ENCODE measurements at places on chromosomes 3 and 15.

- no peak for DNase-seq
Observed at GRCh38 chr3:99960941-99961340, 143.3 kb downstream of the CMSS1 start.

GRCh38 chr3:88987776-88988175 lies 119.6 kb upstream of the EPHA3 start:
- DNase-seq: no peak

DNA sequence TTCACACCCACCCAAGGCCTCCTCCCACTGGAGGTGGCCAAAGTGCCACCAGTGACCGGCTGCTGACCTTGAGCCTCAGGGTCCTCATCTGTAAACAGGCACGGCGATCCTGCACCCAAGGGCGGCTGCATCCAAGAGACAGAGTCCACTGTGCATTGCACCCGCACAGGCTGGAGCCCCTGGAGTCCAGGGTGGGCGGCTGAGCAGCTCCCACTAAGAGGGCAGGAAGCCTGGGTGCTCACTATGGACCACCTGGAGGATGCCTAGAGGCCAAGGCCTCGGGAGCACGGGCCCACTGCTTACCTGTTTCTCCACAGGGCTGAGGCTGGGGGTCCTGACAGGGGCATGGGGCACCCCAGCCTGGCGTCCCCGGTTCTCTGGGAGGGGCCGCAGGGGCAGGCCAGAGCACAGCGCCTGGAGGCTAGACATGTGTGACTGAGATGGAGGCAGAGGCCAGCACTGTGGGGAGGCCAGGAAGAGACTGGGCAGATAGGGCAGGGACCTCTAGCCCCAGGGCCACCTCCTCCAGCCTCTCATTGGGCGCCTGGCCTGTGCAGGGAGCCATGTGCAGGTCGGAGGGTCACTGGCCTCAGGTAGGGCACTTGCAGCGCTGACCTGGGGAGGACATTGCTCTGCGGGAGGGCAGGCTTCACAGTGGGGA lies at the start of gene UROC1:
Gene UROC1 (minus strand): TSS at position 483 of the 661 bp plus-strand sequence. CDS start 54 bp downstream, at position 429.
- no peak for DNase-seq

DNA sequence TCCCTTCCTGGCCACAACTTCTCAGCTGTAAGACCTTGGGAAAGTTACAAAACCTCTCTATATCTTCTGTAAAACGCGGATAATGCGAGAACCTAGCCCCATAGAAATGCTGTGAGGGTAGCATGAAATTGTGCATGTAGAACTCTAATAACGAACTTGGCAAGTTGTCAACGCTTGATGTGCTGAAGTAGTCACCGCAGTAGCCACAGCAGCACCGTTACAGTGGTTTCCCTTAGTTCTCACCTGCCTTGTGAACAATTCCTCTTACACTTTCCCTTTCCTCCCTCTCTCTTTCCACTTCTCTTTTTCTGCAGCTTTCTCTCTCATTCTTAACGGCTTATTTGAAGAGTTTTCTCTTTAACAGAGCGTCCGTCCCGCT lies 447 bp upstream of the SHQ1 start:
- peak; percentile 8 for DNase-seq

DNA sequence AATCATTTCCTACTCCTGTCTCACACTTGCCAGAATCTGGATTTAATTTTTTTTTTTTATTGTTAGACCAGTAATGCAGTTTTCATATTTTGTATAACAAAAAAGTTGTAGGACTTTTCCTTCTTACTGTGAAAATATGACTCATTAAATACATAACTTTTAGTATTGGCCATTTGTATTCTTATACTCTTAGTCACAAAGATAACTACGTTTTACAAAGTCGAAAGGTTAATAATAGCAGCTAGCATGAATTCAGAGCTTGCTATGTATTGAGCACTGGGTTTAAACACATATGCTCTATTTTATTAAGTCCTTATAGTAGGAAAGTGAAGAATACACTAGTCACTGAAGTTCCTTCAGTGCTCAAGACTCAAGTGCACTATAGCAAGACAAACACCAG lies 43.1 kb downstream of the LRRN1 start:
- DNase-seq: no peak

GRCh38 chr3:149468504-149469212 lies 5.8 kb upstream of the TM4SF4 start:
- no peak for DNase-seq

GRCh38 chr15:57496594-57496945 lies 95.1 kb upstream of the MYZAP start:
- DNase-seq: no peak

GRCh38 chr3:145942052-145942451 lies 218.9 kb downstream of the PLOD2 start:
- DNase-seq: no peak

DNA sequence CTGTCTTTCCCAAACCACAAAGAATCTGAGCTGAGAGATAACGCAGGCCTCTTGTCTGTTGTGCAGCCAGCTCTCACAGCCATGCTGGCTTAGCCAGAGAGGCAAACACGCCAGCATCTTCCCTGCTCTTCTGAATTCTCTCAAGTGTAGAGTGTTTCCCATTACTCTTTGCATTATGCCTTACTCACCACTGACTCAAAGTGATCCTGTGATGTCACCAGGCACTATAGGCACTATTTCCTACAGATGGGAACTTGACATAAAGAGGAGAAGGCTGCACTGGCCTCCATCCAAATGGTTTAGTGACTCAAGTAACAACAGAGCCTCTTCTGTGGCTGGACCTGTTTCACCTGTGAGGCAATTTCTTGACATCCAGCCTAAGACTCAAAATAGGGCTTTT lies 44.4 kb downstream of the PDZRN3 start:
- no peak for DNase-seq

- DNase-seq: no peak
Observed at GRCh38 chr3:113423699-113424098, 17.6 kb downstream of the CFAP44 start.

- DNase-seq: no peak
Observed at GRCh38 chr3:167866331-167866730, 130.8 kb downstream of the SERPINI1 start.

- DNase-seq: no peak
Observed at GRCh38 chr3:142115867-142116668, 33.3 kb downstream of the TFDP2 start.

GRCh38 chr15:39255760-39256159 lies 325.1 kb upstream of the THBS1 start:
- DNase-seq: peak; percentile 70

GRCh38 chr3:156665291-156665690 lies 9.1 kb upstream of the TIPARP start:
- no peak for DNase-seq

- no peak for DNase-seq
Observed at GRCh38 chr3:107756649-107757048, 233.9 kb downstream of the BBX start.

DNA sequence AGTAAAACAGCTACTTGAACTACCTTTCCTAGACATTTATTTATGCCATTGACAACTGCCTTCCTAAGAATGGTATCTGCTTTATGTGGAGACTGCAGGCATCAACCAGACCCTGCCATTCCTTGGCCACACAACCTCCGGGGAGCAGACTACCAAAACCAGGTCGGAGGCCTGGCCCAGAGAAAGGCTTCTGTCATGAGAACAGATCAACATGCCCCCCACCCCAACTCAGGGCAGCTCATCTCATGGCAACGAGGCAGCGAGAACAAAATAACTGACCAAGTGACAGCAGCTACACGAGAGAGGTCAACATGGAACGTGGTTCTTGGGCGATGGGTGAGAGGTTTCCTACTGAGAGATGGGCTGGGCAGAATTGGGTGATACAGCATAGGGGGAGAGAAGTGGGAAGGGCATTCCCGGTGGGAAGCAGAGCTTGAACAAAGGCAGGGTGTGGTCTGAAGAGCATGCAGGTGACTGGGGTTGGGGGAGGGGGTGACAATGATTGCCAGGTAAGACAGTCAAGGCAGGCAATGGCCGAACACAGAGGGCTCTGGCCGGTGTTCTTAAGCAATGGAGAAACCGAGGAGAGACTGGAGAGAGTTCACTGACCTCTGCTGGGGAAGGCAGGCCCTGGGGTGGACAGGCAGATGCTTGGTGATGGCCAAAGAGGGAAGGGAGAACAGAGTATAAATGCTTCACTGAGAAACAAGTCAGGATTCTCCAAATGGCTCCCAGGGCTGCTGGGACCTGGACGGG lies 33.9 kb downstream of the CCDC12 start:
- DNase-seq: no peak

DNA sequence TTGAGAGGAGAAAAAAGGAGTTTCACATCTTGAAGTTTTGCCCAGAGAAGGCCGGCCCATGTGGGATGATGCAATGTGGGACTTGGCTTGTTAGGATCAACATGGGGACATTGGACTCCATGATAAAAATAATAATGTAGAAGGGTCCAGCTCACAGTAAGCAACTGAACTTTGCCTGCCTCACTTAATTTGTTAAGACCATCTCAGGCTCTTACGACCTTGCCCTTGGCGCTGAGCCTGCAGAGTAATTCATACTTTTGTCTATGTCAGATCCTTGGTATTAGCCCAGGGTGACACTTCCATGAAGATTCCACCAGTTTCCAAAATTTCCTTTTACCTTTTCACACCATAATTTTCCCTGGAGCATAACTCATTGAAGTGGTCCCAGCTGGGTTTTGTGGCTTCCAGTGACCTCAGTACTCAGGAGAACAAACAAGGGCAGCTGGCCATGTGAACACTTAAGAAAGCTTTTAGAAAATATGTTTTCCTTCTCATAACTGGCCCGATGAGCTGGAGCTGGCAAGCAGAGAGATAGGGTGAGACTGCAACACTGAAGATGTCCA lies 315.4 kb upstream of the RASGRP1 start:
- DNase-seq: no peak

- no peak for DNase-seq
Observed at GRCh38 chr3:141998669-141999290, 122.3 kb downstream of the ATP1B3 start.

DNA sequence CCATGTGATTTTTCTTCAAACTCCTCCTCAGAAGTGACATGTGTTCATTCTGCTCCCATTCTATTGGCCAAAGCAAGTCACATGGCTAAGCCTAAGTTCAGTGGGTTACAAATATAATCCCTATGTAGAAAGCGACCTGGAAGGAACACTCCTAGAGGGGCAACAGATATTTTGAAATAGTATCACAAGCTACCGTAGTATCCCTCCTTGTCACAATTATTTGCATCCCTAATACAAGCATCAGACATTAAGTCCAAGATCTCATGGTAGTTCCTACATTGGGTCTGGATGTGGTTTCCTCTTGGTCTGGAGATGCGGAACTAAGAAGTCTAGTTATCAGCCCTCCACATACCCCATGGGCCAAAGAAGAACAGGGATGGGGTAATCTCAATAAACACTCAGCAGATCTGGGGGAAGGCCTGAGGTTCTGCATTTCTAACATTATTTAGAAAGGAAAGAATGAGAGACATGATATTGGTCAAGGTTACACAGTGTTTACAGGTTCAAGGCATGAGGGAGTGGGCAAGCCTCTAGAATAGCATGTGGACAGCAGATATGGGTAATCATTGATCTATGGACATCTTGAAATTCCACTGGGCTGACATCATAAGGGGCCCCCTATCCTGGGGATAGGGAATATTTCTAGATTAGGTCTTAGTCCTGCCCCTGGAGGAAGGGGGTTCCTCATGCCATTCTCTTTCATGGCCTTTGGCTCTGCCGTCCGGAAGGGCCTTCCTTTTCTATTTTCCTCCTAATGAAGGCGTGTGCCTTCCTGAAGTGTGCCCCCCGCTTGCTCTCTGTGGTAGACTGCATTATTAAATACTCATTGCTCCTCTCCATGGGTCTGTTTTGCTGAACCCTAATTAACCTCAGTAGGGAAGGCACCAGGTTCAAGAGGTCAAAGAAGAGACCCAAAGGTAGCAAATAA lies 17.8 kb upstream of the ABHD2 start:
- DNase-seq: no peak

- DNase-seq: no peak
Observed at GRCh38 chr3:159786489-159787177, 202.0 kb upstream of the IL12A start.

DNA sequence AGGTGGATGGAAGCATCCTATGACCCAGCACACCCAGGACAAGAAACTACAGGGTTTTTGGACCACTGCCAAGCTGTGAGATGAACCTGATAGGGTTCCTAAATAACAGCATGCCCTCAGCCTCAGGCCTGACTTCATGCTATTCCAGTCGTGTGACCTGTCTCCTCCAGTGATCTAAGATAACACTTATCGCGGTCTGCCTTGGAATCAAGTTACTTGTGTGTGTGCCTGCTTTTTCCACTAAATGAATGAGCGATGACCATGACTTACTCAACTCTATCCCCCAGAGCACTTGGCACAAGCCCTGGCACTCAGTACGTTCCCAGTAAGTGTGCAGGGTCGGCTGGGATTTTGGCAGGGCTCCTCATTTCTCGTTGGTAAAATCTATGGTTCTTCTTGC lies 172.7 kb upstream of the TP63 start:
- no peak for DNase-seq

DNA sequence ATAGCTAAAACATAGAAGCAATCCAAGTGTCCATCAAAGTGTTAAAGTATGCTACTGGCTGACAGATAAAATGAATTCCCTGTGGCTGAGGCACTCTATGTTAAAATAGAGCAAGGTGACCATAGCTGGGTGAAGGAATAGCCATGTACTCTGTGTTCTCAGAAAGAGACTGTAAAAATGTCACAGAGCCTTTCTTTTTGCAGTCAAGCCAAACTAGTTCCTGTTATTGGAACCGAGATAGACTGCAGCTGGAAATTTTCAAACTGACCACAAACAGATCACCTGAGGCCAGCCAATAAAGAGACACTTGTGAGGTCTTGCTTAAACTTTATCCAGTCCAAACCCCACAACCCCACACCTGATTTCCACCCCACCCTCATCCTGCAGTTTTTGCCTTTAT lies 422.8 kb upstream of the NAALADL2 start:
- DNase-seq: no peak

- DNase-seq: no peak
Observed at GRCh38 chr15:58201516-58201915, 63.3 kb downstream of the AQP9 start.

DNA sequence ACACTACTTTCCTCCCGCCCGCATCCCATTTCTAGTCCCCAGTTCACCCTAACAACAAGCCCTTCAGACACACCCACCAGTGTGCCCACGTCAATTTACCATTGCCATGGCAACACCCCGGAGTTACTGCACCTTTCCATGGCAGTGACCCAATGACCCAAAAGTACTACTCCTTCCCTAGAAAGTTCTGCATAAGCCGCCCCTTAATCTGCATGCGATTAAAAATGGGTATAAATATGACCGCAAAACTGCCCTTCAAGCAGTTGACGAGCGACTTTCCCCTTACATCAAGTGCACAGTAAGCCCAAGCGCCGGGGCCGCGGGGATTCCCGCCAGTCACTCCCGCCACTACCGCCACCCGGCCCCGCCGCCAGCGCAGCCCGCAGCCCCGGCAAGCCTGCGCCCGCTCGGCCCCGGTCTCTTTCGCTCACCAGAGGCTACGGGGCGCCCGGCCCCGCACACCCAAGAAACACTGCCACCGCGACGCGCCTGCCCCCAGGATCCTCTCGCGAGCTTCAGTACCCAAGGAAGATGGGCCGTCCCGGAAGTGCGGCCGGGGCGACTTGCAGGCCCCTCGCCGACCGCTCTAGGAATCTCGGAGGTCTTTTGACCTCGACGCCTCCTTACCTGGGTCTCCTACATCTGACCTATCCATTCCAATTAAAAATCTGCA lies 27.2 kb upstream of the ZNF502 start:
- peak; percentile 89 for DNase-seq

- DNase-seq: no peak
Observed at GRCh38 chr15:69697916-69698315, 245.3 kb downstream of the RPLP1 start.

GRCh38 chr15:65883571-65883970 lies 14.3 kb downstream of the RAB11A start:
- DNase-seq: no peak

- DNase-seq: peak; percentile 61
Observed at GRCh38 chr15:65981837-65982626, 112.7 kb downstream of the RAB11A start.

Data from WERI-Rb-1 (cell line).